ENCODE measurements at places on chromosomes 7 and 10.

- peak; percentile 83 for DNase-seq
These were observed 28.0 kb upstream of the SLC39A12 start for GRCh38 chr10:17923728-17924127.

GRCh38 chr7:106561666-106562411 lies 99.1 kb downstream of the CCDC71L start:
- DNase-seq = no peak

DNA sequence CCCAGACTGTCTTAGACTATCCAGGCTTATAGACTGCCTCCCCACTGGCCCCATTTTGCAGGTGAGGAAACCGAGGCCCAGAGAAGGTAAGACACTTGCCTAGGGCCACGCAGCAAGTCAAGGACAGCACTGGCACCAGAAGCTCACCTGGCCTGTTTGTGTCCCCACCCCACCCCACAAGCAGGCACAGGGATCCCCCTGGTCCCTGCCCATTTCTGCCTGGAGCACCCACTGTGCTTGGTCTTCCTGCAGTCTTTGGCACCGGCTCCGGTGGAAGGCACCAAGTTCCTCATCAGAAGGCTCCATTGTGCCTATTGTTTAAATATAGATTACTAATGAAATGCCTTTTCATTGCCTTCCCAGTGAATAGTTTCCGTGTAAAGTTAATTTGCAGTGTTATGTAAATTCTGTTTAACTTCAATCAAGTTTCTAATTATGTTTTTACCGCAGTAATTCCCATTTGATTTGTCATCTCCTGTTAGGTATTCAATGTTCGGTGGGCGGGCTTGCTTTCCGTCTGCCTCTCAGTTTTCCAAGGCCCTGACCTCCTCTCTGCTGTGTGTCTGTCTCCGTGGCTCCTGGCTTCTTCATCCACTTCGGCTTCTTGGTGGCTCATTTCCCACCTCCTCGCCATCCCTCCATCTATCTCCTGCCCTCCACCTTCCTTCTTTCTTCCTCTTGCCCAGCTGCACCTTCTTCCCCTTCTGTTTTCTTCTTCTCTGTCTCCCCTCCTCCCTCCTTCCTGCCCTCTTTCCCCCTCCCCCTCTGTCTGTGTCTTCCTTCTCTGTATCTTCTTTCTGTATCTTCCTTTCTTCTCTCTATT lies 75.8 kb downstream of the ZMIZ1 start:
- DNase-seq = no peak

DNA sequence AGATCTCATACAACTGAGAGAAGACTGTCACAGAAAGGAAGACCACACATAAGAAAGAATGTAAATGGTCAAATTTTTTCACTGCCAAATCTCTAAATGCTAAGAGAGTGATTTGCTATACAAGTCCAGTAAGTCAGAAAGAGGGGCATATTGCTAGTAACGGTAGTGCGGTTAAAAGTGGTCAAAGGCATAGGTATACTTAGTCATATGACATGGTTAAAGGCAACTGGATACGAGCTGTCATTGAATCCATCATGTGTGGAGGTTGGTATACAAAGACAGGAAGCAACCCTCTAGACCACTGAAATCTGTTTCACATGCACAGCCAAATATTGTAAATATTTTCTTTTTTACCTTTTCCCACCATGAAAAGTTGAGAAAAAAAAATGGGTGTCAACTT lies 4.8 kb downstream of the INHBA start:
- DNase-seq = no peak

- no peak for DNase-seq
These were observed 180.3 kb downstream of the CCDC71L start for GRCh38 chr7:106480616-106481031.

GRCh38 chr10:3763035-3763456 lies 22.0 kb downstream of the KLF6 start:
- no peak for DNase-seq

GRCh38 chr10:95544783-95545500 lies 16.2 kb downstream of the SORBS1 start:
- DNase-seq = no peak

DNA sequence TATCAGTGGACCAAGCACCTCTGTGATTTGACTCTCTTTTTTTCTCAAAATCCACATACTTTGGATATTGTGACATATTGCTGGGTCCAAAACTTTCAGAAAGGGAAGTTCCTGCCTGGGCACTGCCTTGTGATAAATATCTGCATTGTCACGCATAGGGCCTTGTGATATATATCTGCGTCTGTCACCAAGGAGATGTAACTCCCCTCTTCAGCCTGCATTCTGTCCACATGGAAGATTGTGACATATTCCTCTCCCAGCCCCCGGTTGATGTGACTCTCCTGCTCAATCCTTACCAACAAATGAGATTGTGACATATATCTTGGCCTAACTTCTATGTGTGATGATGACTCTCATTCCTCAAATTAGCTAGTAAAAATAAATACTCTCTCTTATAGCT lies 25.4 kb upstream of the ZNF107 start:
- no peak for DNase-seq

DNA sequence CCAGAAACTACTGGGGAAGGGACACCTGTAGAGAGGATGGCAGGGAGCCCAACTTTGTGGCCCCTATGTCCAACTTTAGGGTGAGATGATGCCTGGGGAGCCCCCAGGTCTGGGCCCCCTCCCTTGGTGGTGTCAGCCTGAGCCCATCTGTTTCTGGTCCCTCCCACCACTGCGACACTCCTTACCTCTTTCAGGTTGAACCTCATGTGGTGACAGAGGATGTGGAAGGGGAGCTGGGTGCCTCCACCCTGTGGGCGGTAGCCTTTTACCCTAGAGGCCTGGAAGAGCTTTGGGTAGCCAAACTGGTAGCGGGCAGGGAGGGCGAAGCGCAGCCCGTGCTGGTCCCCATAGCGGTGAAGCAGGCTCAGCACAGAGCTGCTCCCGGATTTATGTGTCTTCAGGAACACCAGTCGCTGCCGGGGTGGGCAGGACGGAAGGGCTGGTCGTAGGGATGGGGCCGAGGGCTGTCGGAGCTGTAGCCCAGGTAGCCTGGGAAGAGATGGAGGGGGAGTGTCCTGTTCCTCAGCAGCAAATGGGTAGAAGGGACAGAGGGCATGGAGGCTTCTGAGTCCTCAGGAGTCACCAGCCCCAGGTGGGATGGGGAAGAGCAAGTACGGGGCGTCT lies 2.0 kb downstream of the GAL3ST4 start:
- no peak for DNase-seq

- DNase-seq = no peak
These were observed 71.8 kb downstream of the SEMA3C start for GRCh38 chr7:80847027-80847426.

- DNase-seq = no peak
These were observed 215.5 kb downstream of the GATA3 start for GRCh38 chr10:8269976-8270375.

- DNase-seq = no peak
These were observed 891 bp upstream of the WAPL start for GRCh38 chr10:86522510-86522855.

GRCh38 chr7:1090236-1090635 lies 2.3 kb downstream of the GPER1 start:
- DNase-seq = no peak

DNA sequence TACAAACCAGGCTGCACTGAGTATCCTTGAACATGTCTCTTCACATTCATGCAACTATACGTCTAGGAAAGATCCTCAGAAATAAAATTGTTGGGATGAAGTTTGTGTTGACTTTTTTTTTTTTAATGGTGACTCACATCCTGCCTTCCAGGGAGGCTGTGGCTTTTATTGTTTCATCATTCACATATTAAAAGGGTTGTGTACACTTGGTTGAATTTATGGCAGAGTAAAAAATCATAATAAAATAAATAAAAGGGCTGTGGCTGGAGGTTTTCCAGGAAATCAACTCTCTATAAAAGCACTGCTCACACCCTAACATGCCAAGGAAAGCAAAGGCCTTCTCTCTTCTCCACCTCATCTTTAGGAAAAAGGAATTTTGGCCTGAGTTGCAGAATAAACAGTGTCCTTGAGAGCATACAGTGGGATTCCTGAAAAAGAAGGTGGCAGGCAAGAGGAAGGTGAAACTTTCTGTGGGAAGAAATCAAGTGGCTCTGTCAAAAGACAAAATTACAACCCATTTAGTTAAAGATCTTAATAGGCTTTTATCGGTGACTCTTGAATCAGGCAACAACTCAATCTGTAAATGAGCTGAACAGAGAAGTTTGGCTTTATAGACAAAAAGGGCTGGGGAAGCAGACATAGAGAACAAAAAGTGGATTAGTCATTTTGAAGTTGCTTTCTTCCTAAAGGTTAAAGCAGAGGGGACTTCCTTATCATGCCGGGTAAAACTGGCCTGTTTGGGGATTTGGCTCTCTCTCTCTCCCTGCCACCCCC lies 41.6 kb upstream of the FHIP2A start:
- DNase-seq = peak; percentile 75

DNA sequence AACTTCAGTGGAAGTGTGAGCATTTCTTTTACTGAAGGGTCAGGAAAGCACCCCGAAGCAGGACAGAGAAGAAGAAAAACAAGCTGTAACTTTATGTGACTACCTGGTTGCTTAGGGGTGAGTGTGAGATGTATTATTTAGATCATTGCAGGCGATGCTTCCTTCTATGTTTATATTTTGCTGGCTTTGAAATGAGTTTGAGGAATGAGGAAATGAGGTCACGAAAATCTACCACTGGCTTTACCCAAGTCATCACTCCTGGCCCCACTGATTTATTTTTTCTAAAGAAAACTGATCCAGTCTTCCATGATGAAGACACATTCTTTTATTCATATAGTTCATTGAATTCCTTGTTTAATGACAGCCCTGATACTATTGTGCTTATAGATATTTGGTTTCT lies 716.6 kb upstream of the FZD8 start:
- no peak for DNase-seq

DNA sequence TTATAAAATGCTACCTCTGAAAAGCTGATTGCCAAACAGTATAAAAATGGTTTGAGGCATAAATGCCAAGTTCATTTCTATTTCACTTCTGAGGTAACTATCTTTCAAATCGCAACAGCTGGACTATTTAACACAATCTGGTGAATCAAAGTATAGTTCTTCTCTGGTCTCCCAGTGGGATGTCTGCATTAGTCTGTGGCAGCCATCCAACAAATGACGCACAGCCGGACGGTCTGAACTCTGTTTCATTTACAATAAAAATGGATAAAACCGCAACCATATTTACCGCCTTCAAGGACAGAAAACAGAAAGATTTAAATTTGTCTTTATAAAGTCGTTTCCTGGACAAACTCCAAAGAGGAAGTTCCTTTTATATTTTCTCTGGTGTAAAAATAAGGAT lies 41.9 kb downstream of the ENO4 start:
- DNase-seq = peak; percentile 35

DNA sequence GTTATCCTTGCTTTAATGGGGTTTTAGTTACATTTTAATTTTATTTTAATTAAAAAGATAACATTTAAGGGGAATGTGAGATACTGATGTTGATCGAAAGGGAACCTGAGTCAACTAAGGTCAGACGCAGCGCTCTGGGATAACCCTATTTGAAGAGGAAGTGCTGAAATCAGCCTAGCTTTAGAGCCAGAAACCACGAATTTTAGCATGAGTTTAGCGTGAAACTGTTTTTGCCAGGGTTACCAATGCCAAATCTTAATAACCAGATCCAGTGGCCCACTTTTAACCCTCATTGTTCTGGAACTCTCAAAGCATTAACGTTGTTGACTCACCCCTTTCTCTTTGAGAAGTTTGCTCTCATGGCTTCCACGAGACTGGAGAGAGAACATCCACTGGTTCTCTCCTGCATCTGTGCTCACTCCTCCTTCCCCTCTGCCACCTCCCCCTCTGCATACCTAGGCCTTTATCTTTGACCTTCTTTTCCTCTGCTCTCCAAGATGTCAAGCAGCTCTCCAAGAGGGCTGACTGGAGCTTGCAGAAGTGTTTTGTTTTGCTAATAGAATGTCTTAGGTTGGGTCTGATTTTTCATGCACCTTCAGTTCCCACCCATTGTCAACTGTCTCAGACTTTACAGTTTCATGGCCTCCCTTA lies 198.3 kb upstream of the CELF2 start:
- DNase-seq = no peak

DNA sequence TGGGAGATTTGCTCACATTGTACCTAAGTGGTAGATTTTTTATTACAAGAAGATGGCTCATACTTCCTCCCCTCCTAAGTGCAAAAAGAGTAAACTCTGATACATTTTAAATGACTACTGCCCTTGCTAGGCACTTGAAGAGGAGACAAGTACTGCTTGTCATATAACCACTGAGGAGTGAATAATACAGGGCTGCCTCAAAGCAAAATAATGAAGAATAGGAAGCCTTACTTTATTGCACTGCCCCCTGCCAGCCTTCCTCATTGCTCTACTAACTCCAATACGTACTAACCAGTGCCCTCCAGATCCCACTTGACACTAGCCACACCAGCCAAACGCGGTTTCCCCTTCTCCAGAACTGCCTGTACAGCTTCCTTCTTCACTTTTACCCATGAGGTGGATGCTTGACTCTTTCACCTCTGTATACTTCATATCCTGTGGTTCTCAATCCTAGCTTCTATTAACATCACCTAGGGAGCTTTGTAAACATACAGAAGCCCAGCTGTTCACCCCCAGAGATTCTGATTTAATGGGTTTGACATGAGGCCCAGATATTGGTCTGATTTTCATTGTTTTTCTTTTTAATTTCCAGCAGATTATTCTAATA lies 11.7 kb upstream of the MTERF1 start:
- DNase-seq = no peak

GRCh38 chr7:47622586-47622945 lies 40.7 kb upstream of the TNS3 start:
- no peak for DNase-seq

- DNase-seq = no peak
These were observed 199.3 kb downstream of the FRMD4A start for GRCh38 chr10:14131261-14131960.

- DNase-seq = no peak
These were observed 22.5 kb upstream of the TIAL1 start for GRCh38 chr10:119619215-119619614.

DNA sequence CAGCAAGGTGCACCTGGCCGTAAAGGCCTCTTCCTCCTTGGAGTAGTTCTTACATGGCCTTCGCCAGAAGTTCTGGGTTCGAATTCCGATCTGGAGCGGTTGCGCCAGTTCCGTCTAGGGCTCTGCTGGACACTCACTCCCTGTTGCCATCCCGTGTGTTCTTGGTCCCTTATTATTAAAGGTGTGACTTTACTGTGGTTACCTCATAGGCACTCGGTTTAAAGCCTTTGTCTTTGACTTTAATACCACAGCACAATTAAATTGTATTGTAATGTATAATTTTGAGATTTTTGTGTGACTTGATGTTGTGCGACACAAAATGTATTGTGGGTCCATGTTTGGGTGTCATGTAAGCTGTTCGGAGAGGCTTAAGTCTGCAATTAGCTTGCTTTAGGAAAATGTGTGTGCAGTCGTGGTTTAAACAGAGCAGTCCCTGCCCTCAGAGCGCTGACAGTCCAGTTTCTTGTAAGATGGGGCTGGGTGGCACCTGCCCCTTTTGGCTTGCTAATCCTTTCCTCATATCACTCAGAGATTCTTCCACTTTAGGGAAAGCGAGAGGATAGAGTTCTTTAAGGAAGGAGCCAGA lies 919 bp downstream of the INPP5F start:
- DNase-seq = no peak

GRCh38 chr7:47693216-47693615 lies 111.3 kb upstream of the TNS3 start:
- DNase-seq = no peak

Measured in GM04504 (cell line).